ENCODE measurements at places on chromosomes 16 and 17.

DNA sequence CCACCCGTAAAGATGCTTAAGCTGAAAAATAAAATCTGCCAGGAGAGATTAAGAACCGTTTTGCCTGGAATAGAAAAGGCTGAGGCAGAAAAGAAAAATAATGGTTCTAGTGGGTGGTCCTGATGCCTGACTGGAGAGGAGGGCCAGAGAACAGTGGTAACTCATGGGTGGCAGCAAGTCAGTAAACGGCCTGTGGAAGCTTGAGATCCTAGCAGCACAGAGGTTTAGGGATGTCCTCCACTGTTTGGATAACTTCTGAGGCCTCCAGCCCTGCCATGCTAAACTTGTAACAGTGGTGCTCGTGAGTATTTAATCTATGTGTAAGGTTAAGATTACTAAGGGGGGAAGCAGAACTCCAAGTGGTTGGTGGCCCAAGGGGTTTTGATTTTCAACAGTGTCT is 21.2 kb upstream of the PHAF1 start:
- DNase-seq = no peak

DNA sequence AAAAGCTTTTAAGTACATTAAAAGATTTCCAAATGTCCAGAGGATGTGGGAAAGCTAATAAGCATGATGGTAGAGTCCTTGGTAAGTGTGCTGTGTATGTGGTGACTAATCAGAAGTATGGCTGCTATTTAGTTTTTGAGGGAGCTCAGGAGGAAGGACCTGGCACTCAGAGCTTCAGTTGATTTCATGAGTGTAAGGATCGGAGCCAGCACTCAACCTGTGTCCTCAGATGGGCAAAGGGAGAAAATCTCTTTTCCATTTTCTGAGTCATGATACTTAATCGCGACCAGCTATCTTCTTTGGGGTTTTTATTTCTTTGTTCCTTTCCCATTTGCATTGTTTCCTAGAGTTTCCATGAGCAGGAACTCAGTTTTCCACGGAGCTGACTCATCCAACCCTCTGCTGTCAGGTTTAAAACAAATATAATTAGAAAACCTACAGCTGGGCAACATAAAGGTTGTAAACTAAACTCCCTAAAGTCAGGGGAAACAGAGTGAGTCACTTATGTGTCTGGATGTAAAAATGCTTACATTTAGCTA is 125.4 kb downstream of the MAP2K6 start:
- DNase-seq = no peak

- DNase-seq = no peak
Observed at GRCh38 chr16:79725051-79725450, 124.5 kb upstream of the MAF start.

- DNase-seq = no peak
Observed at GRCh38 chr17:7139400-7139799, 24.8 kb upstream of the ASGR2 start.

- DNase-seq = no peak
Observed at GRCh38 chr17:1414001-1414574, 14.1 kb upstream of the YWHAE start.

DNA sequence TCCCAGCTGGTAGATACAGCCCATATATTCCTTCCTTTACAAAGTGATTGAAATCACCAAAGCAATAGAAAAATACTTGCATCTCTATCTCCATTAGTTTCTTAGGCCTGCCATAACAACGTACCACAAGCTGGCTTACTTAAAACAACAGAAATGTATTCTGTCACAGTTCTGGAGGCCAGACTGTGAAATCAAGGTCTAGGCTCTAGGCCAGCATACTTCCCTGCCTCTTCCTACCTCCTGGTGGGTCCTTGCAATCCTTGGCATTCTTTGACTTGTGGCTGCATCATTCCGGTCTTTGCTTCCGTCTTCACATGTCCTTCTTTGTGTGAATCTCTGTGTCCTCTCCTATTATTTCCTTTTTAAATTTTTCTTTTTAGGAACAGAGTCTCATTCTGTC is 62.5 kb downstream of the ERCC4 start:
- DNase-seq = no peak

GRCh38 chr17:3956327-3956957 is 7.8 kb downstream of the ATP2A3 start:
- DNase-seq = no peak

DNA sequence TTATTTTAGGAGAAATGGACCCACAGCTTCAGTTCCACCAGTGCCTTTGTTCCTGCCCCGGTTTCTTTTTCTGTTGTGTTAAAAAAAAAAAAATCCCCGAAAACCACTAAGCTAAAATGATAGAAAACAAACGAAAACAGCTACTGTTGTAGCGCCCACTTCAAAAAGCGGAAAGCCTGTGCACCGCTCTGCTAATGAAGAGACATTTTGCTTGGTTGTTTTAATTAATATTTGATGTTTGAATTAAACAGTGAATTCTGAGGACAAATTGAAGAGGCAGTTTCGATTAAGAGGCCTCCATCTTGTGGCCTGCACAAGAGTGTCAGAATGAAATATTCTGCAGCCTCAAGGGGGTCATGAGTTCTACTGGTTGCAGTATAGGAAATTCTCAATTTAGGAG is 186.7 kb downstream of the RPTOR start:
- no peak for DNase-seq

GRCh38 chr17:62994931-62995330 is 28.9 kb downstream of the TANC2 start:
- DNase-seq = no peak

DNA sequence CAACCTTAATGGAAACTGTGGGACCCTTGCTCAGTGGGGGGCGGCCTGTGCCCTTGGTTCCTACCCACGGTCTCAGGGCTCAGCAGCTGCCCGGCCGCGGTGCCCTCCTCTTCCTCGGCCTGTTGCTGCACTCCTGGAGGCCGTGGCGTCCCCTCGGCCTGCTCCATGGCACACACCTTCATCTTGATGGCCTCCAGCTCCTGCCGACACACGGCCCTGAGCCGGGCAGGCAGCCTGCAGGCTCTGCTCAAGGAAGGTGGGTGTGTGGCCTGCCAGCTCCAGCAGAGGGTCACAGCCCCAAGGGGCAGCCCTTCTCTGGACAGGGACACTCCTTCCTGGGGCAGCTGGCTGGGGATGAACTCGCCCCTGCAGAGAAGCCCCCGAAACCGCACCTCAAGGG is 718 bp downstream of the PABPN1L start:
- no peak for DNase-seq

DNA sequence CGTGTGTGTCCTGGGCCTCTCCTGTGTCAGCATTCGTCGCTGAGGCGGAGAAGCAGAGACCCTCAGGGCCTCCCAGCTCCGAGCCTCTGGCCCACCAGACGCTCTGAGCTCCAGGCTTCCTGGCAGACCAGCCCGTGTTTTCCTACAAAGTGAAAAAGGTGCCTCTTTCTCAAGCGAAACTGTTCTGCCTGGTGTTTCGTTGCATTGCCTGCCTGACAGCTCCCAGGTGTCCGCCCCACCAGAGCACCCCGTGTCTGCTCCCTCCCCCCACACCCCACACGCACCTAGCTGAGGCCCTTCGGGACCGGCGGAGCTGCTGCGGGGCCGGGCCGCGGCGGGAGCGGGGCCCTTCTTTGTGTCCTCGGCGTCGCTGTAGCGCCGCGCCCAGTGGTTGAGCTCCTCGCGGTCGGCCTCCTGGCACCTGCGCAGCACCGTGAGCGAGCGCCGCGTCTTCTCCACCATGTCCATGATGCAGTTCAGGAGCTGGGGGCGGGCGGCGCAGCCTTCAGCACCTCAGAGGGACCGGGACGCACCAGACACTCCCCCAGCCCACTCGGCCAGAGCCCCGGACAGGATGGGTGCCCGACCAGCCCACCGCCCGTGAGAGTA is 14.7 kb upstream of the PABPN1L start:
- DNase-seq = no peak

- no peak for DNase-seq
Observed at GRCh38 chr17:37479025-37479424, 10.7 kb upstream of the DUSP14 start.

GRCh38 chr16:52526116-52526828 is 20.7 kb downstream of the TOX3 start:
- DNase-seq = no peak

GRCh38 chr16:11088831-11089230 is 144.5 kb downstream of the CLEC16A start:
- no peak for DNase-seq

GRCh38 chr16:87196661-87197060 is 120.5 kb downstream of the C16orf95 start:
- DNase-seq = no peak

- no peak for DNase-seq
Observed at GRCh38 chr16:77679901-77680300, 42.4 kb upstream of the NUDT7 start.

DNA sequence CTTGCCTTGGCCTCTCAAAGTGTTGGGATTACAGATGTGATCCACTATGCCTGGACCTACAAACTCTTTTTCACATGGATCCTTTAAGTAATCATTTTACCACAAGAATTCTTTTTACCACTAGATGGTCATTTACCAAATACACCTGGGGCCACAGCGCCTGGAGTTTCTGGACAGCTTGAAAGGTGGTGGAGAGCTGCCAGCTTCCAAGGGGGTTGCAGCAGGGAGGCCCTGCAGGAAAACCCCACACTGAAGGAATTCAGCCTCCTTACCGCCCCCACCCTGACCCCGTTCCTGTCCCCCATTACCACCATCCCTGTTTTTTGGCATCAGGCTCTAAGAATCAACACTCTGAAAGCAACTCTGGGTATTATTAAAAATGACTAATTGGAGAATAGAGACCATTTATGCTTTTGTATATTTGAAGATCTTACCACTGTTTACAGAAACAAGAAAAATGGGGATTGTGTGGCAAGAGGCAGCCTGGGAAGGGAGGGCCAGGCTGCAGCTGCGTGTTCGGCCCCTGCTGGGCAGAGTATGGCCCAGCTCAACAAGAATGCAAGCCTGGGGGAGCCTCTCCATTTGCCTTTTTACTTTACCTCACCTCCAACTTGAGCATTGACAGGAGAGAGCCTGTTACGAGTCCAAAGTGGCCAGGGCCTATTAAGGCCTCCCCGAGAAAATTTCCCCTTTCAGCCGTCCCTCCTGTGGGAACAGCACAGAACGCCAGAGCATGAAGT is 209.9 kb downstream of the ZFHX3 start:
- DNase-seq = no peak
